ENCODE measurements at places on chromosomes 7 and 10.

GRCh38 chr10:44858017-44858371 is 53.1 kb upstream of the TMEM72 start:
- DNase-seq, result no peak

DNA sequence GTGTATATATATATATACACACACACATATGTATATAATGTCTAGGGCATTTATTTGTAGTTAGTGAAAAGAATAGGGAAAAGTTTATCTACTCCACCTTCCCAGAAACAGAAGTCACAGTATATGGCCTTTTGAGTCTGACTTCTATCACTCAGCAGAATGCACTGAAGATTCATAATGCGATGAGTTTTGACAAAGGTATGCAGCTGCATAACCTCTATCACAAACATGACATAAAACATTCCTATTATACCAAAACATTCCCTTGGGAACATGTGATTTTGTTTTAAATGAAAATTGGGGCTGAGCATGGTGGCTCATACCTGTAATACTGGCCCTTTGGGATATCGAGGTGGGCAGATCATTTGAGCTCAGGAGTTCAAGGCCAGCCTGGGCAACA is 137.3 kb upstream of the EEPD1 start:
- no peak for DNase-seq

- DNase-seq, result no peak
Measured at GRCh38 chr10:115045499-115045898, 47.7 kb upstream of the ATRNL1 start.

- no peak for DNase-seq
Measured at GRCh38 chr10:110993024-110993693, 73.8 kb downstream of the SHOC2 start.

DNA sequence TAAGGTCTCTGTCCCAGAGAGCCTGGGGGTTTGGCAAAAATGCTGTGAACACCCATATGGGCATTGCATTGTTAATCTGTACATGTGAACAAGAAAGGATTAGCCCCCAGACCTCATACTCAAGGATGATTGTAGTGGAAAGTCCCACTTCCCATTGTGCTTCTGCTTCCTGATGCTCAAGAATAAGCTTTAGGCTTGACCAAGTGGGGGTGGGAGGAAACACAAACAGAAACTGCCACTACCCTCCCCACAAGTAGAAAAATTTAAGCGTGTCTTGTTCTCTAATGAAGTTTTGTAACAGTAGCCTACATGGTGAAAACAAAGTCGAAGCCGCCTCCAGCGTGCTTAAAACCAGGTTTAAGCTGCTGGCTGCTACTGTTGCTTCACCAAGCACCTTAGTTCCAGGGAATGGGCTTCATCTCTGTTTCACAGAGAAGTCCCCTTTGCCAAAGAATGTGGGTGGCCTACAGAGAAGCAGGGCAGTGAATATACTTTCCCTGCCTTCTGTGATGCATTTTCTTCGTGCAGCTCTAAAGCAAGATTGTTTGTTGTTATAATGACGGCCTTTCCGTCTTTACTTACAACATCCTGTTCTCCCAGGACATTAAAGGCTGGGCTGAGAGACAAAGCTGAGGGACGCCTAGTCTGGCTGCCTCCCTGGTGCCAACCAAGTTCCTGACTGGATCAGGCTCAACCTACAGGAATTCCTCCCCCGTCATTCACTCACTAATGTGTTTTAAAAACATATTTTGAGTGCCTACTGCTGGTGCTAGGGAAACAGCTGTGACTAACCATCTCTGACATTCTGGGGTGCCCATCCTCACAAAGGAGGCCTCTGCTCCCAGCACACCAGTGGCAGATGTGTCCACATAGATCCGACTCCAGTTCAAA is 32.1 kb upstream of the CCSER2 start:
- DNase-seq, result no peak

DNA sequence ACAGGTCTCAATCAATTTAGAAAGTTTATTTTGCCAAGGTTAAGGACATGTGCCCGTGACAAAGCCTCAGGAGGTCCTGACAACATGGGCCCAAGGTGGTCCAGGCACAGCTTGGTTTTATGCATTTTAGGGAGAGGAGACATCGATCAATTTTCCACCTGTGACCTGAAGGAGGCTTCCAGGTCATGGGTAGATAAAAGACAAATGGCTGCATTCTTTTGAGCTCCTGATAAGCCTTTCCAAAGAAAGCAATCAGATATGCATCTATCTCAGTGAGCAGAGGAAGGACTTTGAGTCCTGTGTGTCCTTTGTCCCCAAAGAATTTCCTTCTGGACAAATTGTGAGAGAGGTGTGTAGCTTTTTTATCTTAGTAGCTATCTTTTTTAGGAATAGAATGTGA is 15.8 kb downstream of the LRRC72 start:
- DNase-seq, result no peak

- no peak for DNase-seq
Measured at GRCh38 chr10:109432281-109432680, 491.0 kb downstream of the XPNPEP1 start.

- DNase-seq, result no peak
Measured at GRCh38 chr10:106820579-106820978, 343.9 kb downstream of the SORCS1 start.

GRCh38 chr7:48111596-48111995 is 22.5 kb downstream of the UPP1 start:
- no peak for DNase-seq

- DNase-seq, result no peak
Measured at GRCh38 chr10:67837541-67838314, at the start of gene DNAJC12. Gene DNAJC12 (minus strand): TSS chr10:67838188. CDS start chr10:67838011, 177 bp downstream.

DNA sequence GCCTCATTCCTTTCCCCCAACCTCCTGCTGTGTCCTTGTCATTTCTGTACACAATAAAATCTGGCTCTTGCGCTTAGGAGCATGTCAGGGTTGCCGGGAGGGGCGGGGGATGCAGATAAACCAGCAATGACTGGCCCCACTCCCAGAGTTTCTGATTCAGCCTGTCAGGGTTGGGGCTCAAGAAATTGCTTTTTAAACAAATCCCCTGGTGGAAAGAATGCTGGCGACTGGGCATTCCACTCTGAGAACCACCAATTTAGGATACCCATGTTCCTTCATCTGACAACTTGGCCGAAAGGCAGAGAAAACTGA is 376.4 kb downstream of the TCERG1L start:
- DNase-seq, result no peak

- DNase-seq, result no peak
Measured at GRCh38 chr10:89649051-89649450, 4.0 kb upstream of the PANK1 start.

- DNase-seq, result no peak
Measured at GRCh38 chr10:14736600-14737081, 38.1 kb downstream of the FAM107B start.

GRCh38 chr10:120799849-120800248 is 51.3 kb upstream of the WDR11 start:
- no peak for DNase-seq

DNA sequence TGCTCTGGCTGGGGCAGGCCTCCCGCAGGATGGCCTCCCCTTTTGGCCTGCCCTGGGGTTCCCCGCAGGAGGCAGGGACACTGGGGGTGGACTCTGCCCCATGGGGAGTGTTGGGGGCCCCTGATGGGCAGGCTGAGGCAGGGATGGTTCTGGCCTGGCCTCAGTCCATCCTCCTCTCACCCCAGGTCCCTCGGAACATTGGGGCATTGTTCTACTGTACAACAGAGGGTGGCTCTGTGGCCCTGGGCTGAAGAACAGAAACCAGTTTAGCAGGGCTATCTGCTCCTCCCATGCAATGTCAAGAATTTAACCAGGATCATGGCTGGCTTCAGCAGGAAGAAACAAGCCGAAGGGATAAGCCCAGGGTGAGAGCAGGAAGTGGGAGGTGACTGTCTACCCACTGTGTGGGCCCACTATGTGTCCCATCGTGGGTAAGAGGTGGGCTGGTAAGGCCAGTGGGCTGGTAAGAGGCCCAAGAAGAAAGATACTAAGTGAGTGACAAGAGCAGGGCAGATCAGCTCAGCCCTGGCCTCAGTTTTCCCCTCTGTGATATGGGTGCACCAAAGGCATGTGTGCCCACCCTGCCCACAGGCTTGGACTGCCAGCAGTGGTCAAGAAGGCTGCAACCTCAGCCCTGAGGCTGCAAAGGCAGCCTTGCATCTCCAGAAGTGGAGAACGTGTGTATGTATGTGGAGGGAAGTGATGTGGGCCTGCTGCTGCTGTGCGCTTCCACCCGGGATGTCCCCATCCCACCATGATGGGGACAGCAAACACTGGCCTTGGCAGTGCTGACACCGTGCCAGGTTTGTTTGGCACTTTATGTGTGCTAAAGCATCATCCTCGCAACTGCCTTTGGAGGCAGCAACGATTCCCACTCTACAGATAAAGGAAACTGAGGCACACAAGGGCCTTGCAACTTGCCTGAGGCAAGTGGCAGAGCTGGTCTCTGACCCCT is 138.9 kb downstream of the SH3PXD2A start:
- DNase-seq, result no peak

- peak; percentile 49 for DNase-seq
Measured at GRCh38 chr7:141563956-141564623, 12.9 kb downstream of the AGK start.

DNA sequence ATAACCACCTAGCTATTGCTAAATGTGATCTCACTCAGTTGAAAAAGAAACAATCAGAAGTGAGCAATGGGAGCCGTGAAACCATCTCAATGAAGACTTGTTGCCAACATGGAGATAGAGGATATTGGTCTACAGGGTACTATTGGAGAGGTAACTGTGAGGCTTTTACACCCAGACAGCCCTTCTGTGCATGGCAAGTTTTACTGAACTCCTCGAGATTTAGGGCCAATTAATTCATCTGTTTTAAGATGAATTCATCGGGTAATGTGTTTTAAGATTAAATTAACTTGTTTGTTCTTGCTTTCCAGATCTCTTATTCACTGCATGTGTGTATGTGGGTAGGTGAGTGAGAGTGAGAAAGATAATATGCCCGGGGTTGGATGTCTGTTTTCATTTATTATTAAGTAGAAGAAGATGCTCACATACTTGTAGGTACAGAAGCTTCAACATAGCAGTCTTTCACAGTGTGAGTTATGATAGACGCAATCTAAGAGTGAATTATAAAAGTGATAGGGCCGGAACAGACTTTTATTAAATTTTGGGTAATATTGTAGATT is 323.8 kb downstream of the EXOC4 start:
- no peak for DNase-seq

- DNase-seq, result no peak
Measured at GRCh38 chr7:105647591-105647990, 66.3 kb upstream of the EFCAB10 start.

GRCh38 chr10:48782386-48782785 is 97.7 kb downstream of the WDFY4 start:
- DNase-seq, result no peak

- no peak for DNase-seq
Measured at GRCh38 chr10:124616836-124617130, 127.4 kb downstream of the FAM53B start.

All from activated naive CD4-positive, alpha-beta T cell treated with anti-CD3 and anti-CD28 coated beads, Interleukin-2, amount 50 U/mL, for 16 hours (primary cell).